Stimulated activated CD4-positive, alpha-beta T cell treated with anti-CD3 and anti-CD28 coated beads, Interleukin-15, amount 100 ng/mL, for 1 hour (primary cell): ENCODE measurements at places on chromosomes 16 and 17.

DNA sequence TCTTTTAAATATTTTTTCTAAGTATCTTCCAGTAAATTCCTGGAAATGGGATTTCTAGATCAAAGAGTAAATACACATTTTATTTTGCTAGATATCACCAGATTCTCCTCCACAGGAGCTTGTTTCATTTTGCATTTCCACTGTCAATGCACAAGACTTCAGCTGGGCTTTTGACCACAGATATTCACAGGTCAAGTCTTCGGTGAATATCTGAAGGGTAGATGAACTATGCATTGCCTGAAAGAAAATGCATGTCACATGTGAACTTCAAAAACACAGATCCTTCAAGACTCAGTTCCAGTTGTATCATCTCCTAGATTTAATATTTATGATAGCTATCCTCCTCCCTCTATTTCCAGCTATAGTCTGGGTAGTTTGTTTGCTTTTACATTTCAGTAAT lies 963.6 kb upstream of the GOT2 start:
- no peak for DNase-seq

DNA sequence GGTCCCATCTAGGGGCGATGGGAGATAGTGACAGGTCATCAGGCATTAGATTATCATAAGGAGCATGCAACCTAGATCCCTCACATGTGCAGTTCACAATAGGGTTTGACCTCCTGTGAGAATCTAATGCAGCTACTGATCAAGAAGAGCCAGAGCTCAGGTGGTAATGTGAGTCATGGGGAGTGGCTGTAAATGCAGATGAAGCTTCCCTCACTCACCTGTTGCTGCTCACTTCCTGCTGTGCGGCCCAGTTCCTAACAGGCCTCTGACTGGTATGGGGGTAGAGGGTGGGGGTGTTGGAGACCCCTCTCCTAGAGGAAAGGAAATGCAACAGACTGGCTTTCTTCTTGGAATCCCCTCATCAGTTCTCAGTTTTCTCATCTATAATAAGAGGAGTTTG lies 131.4 kb downstream of the CA10 start:
- DNase-seq, result no peak

DNA sequence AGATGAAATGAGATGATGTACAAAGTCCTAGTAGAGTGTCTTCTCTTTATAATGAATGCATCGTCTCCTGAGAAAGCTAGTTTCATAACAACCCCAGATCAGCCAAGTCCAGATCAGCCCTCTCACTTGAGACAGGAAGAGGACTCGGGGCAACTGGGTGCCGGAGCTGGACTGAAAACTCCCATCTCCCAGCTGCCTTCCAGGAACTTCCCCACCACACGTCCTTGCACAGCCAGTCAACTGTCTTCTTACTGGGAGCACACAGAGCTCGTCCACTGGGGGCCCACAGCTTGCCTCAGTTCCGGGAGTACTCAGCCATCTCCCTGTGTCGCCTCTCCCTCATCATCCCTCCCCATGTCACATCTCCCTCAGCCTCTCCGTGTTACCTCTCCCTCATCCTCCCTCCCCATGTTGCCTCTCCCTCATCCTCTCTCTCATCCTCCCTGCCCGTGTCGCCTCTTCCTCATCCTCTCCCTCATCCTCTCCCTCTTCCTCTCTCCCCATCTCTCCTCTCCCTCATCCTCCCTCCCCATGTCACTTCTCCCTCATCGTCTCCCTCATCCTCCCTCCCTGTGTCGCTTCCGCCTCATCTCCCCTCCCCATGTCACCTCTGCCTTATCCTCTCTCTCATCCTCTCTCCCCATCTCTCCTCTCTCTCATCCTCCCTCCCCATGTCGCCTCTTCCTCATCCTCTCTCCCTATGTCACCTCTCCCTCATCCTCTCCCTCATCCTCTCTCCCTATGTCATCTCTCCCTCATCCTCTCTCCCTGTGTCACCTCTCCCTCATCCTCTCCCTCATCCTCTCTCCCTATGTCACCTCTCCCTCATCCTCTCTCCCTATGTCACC lies 22.4 kb upstream of the KCNH6 start:
- DNase-seq, result no peak

DNA sequence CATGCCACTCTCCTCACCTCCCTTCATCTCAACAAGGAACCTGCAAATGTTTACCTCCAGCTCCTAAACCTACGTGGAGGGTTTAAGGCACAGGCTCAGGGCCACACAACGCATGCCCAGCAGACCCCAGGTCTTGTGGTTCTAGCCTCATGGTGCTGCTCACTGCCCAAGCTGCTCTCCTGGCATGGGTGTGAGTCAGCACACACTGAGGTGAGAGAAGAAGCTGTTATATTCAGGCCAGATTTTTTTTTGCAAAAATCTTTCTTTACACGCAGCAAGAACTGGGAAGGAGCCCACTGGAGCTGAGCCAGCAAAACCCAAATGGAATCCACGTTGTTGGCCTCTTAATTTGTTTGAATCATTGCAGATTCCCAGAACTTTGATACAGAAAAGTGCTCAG lies 5.5 kb upstream of the C16orf96 start:
- DNase-seq, result no peak

DNA sequence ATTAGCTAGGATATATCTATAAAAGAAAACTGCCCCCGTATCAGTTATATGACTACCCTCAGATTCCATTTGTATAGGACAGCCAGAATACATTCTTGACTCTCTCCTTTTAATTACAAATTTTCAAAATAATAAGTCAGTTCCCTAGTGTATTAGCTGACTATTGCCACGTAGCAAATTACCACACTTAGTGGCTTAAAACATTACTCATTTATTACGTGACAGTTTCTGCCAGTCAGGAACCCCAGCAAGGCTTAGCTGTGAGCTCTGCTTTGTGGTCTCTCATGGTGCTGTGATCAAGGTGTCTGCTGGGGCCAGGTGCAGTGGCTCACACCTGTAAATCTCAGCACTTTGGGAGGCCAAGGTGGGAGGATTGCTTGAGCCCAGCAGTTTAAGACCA lies 13.9 kb upstream of the SCNN1B start:
- no peak for DNase-seq

GRCh38 chr16:5386989-5387388 lies 289.4 kb upstream of the EEF2KMT start:
- DNase-seq, result no peak

DNA sequence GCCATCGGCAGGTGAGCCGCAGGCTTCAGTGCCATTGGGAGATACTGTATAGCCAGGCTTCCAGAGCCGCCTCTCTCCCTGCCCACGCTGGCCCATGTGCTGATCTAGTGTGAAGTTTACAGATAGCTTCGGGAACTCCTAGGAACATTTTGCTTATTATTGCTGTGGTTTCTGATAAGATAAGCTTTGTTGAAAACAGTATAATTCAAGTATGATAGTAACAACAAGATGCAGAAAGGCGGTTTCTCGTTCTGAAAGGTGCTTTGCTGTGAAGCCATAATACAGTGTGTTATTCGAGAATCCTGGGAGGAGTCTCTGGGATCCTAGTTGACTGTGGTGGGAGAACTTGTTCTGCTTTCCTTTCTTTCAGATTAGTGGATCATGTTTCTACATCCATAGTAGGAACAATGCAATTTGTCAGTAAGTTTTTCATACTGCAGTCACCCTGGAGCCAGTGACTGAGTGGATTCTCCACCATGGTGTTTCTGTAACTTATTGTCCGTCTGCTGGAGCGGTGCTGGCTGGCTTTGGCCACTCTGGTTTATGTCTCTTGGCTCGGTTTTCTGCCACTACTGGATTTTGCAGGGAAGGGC lies 31.5 kb downstream of the RAB11FIP3 start:
- no peak for DNase-seq

DNA sequence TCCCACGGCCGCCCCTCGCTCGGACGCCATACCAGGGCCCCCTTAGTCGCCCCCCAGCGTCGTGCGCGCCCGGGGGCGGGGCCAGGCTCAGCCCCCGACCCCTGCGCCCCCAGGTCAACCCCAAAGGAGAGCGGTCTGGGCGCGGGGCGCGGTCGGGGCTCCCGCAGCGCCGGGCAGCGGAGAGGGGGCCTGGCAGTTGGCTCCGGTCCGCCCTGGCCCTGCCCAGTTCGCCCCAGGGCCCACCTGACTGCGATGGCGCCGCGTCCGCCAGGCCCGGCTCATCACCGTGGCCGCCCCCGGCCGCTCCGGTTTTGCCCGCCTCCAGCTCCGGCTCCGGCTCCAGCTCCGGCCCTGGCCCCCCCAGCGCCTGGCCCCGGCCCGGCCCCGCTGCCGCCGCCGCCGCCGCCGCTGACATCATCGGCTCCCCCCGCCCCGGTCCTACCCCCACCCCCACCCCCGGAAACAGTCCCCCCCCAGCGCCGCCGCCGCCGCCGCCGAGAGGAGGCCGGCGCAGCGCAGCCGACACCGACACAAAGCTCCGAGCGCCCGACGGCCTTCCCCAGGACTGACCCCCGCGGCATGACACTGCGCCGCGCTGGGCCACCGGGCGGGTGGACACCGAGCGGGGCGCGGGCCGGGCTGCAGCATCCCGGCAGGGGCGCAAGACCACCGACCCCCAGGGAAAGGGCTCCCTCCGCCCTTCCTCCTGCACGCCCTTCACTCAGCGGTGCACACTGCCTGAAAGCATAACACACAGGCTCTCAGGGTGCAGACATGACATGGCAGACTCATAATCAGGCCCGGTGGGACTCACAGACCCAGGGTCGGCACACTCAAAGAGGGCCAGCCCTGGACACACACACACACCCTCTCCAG lies at the start of gene ZBTB4:
ZBTB4 (minus strand) TSS at position 419 of the 876 bp plus-strand sequence. CDS start 12,830 bp downstream, outside the sequence.
- DNase-seq, result peak; percentile 56

DNA sequence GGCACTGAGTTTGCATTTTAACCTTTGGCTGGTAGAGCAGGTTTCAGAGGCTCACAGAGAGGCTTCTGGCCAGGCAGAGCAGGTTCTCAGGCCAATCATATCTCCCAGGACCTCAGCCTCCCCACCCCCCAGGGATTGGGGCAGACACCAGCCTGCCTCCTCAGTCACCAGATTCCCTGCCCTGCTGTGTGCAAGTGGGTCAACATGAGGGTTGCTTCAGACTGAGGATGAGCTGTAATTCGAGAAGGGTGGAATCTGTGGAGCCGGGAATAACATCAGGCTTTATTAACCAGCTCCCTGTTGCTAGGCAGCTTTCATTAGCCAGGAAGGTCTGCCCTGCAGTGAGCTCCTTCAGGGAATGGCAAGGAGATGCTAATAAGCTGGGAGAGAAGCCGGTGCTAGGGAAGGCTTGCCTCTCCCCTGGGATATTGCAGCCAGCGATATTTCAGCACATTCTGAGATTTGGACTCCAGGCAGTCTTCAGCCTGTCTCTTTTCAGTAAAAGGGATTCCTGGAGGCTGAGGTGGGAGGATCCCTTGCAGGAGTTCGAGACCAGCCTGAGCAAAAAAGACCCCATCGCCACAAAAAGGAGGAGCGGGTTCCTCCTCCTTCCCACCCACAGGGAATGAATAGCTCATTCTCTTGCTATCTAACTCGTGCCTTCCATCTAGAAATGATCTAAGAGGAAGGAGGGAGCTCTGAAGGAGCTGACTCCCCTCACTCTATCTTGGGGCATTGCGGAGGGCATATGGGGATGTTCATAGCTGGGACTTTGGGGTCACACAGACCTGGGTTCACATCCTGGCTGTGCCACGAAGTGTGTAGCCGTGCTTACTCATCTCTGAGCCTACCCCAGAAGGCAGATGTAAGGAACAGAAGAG lies 10.7 kb downstream of the SGSM2 start:
- no peak for DNase-seq

- DNase-seq, result no peak
Observed at GRCh38 chr16:63372815-63373214, 1336.6 kb upstream of the CDH8 start.

DNA sequence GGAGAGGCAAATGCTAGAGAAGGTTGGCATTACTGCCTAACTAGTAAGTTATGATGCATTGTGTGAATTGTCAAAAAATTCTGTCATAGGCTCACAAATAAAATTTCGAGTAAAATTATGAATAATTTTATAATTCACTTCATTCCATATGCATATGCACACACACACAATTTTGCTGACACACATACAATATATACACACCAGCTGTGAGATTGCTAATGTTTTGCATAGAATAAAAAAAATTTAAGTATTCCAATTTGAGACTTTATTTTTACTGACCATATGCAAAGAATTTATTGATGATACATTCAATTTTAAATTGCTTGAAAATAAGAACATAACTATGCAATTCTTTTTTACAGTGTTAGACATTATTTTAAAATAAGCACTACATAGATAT lies 6.8 kb upstream of the TMEM100 start:
- DNase-seq, result no peak

DNA sequence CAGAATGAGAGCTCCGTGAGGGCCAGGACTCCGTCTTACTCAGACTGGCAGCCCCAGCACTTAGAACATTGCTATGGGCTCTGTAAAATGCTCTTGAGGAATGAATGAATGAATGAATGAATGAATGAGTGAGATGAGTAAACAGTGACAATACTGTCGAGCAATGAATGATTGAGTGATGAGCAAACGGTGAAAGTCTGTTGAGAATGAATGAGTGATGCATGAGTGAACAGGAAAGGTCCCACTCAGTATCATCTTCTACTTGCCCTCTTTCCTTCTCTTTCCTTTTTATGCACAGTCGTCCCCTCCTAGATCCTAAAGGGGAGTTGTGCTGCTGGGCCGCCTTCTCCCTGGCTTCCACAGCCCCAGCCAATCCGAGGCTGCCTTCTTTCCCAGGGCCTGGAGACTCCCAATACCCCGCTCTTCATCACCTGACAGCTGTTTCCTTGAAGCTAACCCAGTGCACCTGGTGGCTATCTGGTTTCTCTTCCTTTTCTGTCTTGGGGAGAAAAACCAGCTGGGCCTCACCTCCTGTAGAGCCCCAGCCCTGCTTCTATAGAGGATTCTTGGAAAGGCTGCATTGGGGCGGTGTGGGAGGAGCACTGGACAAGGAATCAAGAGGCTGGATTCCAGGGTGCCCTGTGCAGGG lies 32.7 kb upstream of the CACNG1 start:
- no peak for DNase-seq

GRCh38 chr17:4908711-4909496 lies 6.0 kb upstream of the CHRNE start:
- peak; percentile 54 for DNase-seq

GRCh38 chr17:10071141-10071540 lies 127.3 kb downstream of the GAS7 start:
- no peak for DNase-seq

- DNase-seq, result no peak
Observed at GRCh38 chr16:77784441-77785372, 3.7 kb upstream of the VAT1L start.

DNA sequence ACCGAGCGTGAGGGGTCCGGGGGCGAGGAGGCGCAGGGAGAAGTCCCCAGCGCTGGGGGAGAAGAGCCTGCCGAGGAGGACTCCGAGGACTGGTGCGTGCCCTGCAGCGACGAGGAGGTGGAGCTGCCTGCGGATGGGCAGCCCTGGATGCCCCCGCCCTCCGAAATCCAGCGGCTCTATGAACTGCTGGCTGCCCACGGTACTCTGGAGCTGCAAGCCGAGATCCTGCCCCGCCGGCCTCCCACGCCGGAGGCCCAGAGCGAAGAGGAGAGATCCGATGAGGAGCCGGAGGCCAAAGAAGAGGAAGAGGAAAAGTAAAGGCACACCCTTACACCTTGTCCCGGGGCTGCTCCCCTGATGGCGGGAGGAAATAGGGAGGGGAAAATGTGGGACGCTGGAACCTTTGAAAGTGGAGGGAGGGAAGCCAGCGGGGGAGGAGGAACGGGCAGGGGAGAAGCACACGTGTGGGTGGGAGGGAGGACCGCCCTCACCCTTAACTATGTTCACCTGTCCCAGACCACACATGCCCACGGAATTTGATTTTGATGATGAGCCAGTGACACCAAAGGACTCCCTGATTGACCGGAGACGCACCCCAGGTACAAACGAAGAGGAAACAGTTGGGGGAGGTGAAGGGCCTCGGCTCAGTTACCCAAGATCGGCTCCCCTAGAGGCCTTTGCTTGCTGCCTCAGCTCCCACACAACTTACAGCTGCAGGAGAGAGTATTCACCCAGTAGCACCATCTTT lies 916 bp downstream of the PAGR1 start:
- no peak for DNase-seq
